ENCODE measurements at places on chromosomes 12 and 14.

DNA sequence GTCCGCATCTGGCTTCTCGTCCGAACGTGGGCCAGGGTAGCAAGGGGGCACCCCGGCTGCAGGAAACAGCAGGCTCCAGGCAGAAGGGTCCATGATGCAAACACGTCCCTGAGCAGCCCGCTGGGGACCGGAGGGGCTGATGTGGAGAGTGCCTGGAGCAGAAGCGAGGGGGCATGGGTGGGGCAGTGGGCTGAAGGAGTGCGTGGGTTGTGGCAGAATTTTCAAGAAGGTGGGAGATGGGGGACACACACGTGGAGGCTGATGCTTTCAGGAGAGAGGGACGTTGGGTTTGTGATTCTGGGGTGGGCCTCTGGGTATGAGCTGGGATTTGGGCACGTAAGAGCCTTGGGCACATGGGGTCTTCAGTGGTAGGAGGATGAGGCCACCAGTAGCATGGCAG, 45.6 kb upstream of the DLK1 start:
- DNase-seq = no peak

- DNase-seq = peak; percentile 17
Measured at GRCh38 chr14:103628221-103628683, 759 bp upstream of the KLC1 start.

DNA sequence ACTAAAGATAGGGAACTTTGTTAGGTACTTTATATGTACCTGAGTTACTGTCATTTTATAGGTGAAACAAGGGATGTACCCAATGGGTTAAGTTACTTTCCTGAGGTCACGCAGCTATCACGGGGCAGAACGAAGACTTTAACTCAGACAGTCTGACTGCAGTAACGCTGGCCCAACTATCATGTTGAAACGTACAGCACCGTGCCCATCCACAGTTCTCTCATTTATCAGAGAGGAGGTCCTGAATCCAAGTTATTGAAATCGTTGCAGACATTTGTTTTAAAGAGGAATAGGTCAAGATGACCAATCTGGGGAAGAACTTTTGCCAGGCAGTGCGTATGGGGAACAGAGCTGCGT, 587 bp upstream of the C12orf75 start:
- no peak for DNase-seq

- peak; percentile 61 for DNase-seq
Measured at GRCh38 chr12:12704593-12705230, 8.7 kb upstream of the GPR19 start.

DNA sequence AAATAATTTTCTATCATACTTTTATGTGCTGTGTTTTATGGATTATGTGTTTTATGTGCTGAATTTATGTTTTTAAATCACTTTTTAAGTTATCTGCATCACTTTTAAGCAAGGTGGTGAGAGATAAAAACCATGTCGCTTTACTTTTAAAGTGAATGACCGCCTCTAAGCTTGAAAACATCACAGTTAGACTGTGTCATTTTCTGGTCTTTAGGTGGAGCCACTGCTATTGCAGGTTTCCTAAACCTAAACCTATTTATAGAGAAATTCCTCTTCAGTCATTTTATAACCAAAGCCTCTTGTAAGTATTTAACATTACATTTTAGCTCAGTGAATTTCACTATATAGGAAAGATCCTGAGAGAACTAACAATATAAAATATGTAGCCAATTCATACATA, 21.0 kb upstream of the MDM2 start:
- DNase-seq = no peak
